M059J (cell line): ENCODE measurements at places on chromosomes 13 and 19.

DNA sequence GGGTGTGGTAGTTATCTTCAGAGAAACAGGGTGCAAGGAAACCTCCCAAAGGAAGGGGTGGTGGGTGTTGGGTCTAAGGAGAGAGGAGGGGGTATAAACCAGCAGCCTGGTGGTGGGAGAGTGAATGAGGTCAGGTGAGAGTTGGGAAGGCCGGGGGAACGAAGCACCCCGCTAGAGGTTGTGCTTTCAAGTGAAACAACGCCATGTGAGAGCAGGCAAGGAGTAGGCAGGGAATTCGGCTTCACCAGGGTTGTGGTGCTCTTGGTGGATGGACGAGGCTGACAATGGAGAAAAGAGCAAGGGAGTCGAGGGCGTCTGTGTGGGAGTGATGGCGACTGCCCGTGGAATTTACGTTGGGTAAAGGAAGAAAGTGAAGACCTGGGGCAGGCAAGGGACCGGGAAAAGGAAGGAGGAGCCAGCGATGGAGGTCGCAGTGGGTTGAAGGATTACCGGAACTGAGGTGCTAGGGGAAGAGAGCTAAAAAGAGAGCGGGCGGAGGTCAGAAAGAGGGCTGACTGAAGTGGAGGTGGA lies 2.1 kb upstream of the MLNR start:
- no peak for DNase-seq

GRCh38 chr19:38036707-38037611 lies 130.0 kb downstream of the SIPA1L3 start:
- DNase-seq, result no peak

DNA sequence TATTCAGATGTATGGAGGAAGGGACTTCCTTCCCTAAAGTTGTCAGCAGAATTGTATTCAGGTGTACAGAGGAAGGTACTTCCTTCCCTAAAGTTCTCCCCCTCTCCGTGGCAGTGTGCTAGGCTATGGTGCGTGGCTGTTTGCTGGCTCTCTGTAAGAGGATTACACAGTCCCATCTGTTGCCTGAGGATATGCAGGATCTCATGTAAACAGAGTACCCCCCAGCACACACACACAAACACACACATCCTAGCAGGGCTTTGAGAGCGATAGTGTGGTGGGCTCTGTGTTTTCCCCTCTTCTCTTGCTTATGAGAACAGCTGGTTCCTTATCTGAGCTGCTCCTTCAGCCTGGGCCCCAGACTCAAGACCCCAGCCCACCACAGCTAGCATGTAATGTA lies 10.3 kb downstream of the NEK5 start:
- DNase-seq, result no peak

GRCh38 chr19:13301627-13302334 lies 151.6 kb downstream of the IER2 start:
- DNase-seq, result no peak
